ENCODE measurements at places on chromosomes 11 and 22.

DNA sequence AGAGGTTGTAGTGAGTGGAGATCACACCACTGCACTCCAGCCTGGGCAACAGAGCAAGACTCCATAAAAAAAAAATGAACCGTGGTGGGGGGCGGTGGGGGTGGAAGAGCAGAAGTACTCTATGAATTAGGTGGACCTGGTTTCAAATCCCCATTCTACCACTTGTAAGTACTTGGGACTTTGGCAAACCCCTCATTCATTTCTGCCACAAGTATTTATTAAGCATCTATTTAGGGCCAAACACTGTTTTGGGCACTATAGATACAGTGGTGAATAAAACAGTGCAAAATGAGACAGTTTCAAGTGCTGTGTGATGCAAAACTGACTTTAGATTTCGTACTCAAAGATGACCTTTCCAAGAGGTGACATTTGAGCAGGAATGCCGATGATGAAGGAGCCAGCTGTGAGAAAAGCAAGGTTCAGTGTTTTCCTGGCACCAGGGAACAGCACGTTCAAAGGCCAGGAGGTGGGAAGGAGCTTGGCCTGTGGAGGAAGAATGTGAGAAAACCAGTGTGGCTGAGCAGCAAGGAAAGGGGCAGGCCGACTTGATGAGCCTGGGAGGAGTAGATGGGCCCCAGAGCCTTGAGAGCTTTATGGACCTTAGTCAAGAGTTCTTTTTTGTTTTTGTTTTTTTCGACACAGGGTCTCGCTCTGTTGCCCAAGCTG lies 1.4 kb upstream of the TMEM134 start:
- DNase-seq = no peak

- DNase-seq = no peak
Measured at GRCh38 chr11:66272596-66272995, 4.2 kb downstream of the RAB1B start.

GRCh38 chr11:128717516-128717915 lies 23.6 kb downstream of the FLI1 start:
- no peak for DNase-seq

- no peak for DNase-seq
Measured at GRCh38 chr11:104154296-104154695, 9.7 kb downstream of the PDGFD start.

DNA sequence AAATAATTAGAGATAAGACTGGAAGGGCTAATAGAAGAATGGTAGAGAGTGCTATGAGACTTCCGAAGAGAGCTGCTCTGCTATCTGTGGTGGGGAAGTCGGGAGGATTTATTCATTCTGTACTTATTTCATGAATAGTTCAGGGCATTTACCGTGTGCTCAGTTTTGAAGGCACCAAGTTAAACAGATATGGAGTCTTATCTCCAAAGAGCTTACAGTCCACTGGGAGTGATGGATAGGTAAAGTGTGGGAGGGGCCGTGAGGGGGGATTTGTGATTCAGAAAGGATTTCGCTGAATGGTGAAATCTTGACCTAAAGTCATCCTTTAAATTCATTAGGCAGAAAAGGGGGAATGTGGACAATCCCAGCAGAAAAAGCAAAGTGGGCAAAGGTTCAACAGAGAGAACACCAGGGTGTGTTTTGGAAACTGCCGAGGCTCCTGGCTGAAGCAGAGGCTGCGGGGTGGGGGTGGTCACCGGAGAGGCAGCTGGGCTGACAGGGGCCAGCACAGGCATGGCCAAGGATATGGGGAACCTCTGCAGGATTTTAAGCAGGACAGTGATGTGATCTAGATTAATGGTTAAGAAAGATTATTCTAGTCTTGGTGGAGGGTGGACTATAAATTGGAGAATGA lies 91.2 kb downstream of the UBASH3B start:
- no peak for DNase-seq

GRCh38 chr11:110294509-110294908 lies 1.9 kb downstream of the RDX start:
- no peak for DNase-seq

GRCh38 chr11:133843454-133843987 lies 1.8 kb downstream of the SPATA19 start:
- no peak for DNase-seq

- no peak for DNase-seq
Measured at GRCh38 chr22:31160328-31160978, 471 bp downstream of the RNF185 start.

GRCh38 chr22:22843848-22844247 lies 43.8 kb upstream of the IGLL5 start:
- no peak for DNase-seq

DNA sequence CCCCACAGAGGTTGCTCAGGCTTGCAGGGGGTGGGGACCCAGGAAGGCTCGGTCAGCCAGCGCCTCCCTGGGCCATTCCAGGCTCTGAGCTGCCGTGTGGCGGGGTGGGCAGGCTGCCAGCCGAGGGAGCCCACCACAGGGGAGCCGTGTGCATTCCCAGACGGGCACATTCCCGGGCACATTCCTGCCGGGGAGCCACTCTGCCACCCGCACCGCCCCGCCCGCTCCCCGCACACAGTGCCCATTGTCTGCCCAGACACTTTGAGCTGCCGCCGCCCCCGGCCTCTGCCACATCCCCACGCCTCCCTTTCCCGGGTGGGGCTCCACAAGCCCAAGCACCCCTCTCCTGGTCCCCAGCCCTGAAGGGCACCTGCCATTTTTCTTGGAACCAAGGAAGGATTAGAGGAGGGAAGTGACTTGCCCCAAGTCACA lies 27.4 kb downstream of the RPL3 start:
- no peak for DNase-seq

DNA sequence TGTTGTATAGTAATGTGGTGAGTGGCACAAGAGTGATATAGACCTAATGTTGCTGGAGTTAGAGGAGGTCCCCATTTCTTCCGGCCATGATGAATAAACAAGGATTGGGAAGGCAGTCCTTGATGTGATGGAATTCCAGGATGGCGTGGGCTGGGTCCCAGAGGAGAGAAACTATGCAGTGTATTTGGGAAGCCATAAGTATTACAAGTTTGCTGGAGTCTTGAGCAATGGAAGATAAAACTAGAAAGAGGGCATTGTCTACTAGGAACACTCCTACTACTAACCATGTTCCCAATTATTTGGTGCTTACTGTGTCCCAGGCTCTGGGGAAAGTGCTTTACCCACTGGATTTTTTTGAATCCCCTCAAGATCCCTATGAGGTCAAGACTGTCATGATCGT lies 20.0 kb downstream of the LDLRAD3 start:
- no peak for DNase-seq

GRCh38 chr11:13448876-13449275 lies 14.1 kb downstream of the BTBD10 start:
- no peak for DNase-seq

DNA sequence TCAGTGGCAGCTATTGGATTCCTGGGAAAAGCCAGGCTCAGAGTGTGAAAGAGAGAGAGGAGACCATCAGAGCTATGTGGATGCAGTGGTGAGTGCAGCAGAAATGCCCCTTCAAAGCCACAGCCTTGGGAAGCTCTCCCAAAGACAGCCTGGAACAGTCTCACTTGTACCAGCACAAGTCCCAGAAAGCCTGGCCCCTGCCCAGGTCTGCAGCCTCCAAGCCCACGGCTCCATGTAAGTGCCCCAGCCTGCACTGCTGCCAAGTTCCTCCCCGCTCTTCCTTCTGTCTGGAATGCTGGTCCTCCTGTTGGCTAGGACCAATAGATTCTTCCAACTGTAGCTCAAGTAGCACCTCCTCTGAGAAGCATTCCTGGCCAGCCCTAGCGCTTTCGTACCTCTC lies 539.7 kb downstream of the MIAT start:
- no peak for DNase-seq

DNA sequence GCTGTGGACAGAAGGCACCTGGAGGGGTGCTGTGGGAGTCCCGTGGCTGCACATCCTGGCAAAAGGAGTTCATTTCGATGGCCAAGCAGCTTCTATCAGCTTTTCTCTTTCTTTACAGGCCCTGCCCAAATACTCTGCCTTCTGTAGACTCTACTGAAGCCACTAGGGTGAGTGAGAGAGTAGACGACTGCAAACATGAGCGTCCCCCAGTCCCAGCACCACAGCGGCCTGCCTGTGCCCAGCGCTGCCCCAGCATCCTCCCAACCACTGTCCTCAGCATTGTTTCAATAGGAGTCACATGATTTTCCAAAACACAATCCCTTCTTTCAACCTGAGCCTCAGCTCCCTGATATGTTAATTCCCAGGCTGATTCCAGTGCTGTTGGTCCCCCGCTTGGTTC lies 110.0 kb downstream of the KIRREL3 start:
- no peak for DNase-seq

DNA sequence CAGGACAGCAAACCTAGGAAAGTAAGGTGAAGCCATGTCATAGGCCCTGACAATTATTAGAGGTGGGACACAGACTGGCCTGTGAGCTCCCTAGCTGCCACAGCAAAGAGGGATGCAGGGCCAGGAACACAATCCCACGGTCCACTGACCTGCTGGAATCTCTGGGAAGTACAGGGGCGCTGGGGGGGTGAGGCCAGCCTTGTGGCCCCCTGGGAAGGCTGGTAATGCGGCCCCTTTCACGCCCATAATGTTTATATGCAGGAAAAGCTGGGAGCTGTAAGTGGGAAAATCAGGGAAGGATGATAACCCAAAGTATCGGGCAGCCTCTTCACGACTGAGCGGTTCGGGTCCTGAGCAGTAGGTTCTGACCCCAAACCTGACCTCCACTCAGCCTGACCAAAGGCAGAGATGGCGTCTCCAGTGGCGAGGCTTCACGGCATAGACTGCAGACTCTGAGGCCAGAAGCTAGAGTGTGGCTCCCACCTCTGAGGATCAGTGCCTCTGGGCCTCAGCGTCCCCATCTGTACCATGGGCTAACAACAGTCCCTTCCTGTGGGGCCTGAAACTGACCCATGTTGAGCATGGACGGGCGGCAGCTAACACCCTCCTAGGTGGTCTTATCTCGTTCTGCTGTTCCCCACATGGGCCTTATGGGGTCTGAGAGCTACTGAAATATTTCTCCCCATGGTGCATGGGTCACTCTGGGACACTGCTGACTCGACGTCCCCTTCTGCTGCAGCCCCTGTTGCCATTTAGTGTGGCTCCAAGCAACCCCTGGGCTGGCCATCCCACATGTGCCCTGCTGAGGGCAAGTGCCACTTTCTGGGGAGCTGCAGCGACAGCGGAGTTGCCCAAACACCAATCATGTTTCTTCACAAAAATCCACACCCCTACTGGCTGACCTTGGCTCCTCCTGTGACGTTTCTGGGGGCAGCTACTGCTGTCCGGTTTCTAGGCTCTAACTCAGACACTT lies 101.8 kb downstream of the PHF21B start:
- DNase-seq = no peak

Measured in C1 segment of cervical spinal cord (tissue), 14 donors.